ENCODE measurements at places on chromosomes 3 and 15.

DNA sequence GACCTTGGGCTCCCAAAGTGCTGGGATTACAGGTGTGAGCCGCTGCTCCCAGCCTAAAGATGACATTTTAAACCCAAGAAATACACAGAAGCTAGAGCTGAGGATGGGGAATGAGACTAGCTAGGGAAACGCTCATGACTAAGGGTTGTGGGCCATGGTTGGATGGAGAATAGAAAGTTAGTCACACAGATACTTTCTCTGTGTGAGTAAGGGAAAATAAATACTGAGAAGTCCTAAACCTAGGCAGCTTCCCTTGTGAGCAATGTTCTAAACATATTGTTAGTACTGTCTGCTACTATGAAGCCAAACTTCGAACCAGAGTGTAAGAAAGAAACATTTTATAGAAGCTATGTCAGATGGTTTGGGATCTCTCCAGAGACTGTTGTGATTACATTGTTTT, 304.8 kb upstream of the STAC start:
- peak; percentile 2 for DNase-seq

GRCh38 chr3:81581966-81582599, 179.4 kb downstream of the GBE1 start:
- peak; percentile 19 for DNase-seq

DNA sequence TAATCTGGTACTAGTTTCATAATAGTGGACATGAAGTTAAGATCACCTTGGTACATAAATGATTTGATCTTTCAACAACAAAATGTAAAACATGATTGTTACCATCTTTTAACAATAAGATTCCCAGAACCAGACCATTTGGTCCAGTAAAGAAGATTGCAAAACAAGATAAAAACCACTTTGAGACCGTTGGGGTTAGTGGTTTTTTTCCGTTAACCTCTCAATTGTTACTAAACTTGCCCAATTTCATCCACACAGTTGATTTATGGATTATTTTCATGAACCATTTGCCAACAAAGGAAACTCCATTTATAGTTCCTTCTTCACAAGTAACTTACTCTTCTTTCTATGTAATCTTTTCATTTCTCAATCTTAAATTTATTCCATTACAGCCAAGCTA, 53.8 kb downstream of the ATP8B4 start:
- no peak for DNase-seq

GRCh38 chr3:65871305-65872141, 167.2 kb downstream of the MAGI1 start:
- no peak for DNase-seq

DNA sequence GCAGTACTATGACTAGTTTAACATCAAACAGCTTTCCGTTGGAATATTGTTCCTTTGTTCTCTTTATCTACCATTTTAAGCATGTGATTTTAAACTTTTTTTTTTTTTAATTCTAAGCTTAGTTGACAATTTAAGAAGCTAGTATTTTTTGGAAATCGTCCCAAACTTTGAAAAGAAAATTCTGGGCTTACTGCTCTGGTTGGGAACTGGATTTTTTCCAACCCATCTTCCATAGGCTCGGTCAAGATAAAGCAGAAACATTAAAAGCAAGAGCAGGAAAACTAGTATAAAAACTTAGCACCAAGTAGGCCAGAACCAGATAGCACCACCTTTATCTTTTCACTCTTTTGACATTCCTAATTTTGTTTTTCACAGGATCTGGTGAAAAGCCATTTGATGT, 49.9 kb downstream of the TSC22D2 start:
- DNase-seq: no peak

DNA sequence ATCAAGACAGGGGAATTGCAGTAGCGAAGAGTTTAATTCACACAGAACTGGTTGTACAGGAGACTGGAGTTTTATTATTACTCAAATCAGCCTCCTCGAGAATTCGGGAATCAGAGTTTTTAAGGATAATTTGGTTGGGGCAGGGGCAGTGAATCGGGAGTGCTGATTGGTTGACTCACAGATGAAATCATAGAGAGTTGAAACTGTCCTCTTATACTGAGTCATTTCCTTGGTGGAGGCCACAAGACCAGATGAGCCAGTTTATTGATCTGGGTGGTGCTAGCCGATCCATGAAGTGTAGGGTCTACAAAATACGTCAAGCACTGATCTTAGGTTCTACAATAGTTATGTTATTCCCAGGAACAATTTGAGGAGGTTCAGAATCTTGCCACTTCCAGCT, 5.3 kb upstream of the ZNF770 start:
- DNase-seq: no peak

GRCh38 chr3:53269888-53270880, 14.4 kb upstream of the TKT start:
- peak; percentile 100 for DNase-seq

DNA sequence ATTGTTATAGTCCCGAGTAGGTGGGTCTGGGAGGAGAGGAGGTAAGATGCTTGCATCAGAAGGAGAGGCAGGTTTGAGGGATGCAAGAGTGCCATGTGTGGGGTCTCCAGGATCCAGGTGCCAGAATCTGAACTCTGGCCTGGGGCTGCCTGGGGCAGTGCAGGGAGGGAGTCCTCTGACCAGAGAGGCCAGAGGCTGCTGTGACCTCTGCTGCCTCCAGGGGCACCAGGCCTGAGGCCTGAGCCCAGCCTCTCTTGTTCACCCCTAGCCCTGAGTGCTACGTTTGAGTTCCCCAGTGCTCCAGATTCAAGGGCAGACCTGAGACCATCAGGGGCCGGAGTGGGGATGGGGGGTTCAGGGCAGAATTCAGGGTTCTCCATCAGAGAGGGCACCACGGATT, 7.4 kb downstream of the SLC38A3 start:
- DNase-seq: no peak

- DNase-seq: peak; percentile 83
These were observed 81.1 kb downstream of the FILIP1L start for GRCh38 chr3:100033184-100033583.

DNA sequence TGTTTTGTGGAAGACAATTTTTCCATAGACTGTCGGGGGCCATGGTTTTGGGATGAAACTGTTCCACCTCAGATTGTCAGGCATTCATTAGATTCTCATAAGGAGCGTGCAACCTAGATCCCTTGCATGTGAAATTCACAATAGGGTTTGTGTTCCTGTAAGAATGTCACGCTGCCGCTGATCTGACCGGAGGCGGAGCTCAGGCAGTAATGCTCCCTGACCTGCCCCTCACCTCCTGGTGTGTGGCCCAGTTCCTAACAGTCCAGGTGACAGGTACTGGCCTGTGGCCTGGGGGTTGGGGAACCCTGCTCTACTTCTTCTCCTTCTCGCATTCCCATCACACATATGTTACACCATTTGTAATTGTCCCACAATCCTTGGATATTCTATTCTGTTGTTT, 11.0 kb downstream of the CHRNA7 start:
- DNase-seq: no peak

GRCh38 chr15:88083811-88084760, 172.5 kb downstream of the NTRK3 start:
- no peak for DNase-seq

- no peak for DNase-seq
These were observed 3.9 kb downstream of the PRKCD start for GRCh38 chr3:53164911-53165310.

DNA sequence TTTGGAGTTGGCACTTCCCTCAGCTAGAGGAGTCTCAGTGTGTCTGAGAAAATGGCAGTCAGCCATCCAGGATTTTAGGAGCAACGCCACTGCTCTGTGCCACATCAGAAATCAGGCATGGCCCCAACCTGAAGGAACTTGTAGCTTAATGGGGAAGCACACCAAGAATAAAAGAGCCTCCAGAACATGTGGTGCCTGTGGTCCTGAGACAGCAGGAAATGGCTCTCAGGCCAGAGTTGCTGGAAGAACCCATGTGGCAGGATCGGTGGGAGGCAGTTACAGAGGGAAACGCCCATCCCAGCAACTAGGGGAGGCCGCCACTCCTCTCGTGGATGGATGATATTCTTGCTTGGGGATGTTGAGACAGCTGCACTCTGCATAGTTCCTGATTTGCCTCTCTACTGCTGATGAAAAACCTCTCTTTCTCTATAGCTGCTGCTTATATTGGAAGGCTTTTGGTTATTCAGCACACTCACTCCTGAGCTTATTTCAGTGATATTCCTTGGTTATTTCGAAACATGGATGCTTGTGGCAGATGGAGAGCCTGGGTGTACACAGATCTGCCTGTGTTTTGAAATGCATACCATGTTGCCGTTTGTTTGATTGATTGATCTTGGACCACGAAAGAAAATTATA, 52.4 kb downstream of the KLHL25 start:
- no peak for DNase-seq

DNA sequence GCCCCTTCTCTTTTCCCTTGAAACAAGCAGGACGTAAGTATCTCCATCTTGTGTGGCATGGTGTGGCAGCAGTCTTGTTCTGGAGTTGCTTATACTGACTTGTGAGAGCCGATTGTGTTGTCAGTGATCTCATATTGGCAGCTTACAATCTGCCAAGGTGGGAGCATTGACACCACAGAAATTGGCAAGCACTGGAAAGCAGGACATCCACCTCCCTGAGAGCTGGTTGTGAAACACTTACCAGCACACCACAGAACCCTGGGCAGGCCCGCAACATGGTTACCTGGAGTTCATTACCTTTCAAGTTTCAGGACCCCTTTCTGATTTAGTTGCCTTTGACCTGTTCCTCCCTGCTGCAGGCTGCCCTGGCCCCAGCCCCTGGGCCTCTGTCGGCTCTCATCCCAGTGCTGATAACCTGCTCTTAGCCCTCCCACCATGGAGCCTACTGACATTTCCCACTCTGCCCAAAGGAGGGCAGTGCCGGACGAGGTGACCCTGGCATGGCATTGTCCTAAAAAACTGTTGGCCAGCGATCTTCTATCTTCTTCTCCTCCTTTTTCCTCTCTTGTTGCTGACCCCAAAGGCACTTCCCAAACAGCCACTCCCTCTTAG, 10.6 kb upstream of the ATP2B2 start:
- no peak for DNase-seq

GRCh38 chr15:70892912-70893560, 410 bp downstream of the LRRC49 start:
- DNase-seq: peak; percentile 59

GRCh38 chr3:179460260-179460659, 9.0 kb upstream of the GNB4 start:
- DNase-seq: no peak

DNA sequence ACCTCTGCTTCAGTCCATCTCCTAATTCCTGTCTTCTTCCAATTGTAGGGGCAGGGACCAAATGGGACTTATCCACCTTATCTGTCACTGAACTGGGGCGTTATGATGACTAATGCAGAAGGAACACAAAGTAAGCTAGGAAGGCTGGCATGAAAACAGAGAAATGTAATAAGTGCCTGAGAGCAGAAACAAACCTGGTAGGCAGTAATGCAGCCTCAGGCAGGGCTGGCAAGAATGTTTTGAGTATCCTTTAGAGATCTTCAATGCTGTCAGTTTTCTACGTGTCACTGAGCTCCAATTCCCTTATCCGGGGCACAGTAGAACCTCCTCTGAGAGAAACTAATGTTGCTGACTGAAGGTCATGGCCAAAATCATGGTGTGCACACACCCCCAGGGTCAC, 246.2 kb upstream of the TBL1XR1 start:
- DNase-seq: peak; percentile 79

- no peak for DNase-seq
These were observed 70.6 kb upstream of the BHLHE40 start for GRCh38 chr3:4908433-4909156.

- DNase-seq: no peak
These were observed 37.3 kb downstream of the ZBTB38 start for GRCh38 chr3:141405591-141405990.

GRCh38 chr3:28252001-28252431, 10.6 kb downstream of the CMC1 start:
- DNase-seq: no peak

DNA sequence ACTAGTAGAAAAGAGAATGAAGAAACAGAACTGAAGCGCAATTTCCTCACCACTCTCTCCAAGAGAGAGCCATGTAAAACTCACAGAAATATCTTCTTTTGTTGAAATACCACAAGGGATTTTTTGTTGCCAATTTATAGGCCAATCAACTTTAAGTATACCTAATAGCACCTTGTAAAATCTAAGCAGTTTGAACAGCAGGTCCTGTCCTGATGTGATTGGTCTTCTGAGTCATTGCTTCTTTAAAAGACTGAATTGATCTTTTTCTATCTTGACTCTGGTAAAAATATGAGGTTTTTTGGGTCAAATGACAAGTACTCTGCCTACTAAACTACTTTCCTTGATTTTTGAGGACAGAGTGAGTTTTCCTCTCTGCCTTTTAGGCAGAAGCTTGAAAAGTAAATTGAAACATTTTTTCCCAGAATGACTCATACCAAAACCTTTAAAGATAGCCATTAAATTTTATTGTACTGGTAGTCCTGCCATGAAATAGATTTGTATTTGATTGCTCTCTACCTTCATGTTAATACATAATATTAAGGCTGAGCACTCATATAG, 343.9 kb upstream of the CBLB start:
- peak; percentile 26 for DNase-seq

DNA sequence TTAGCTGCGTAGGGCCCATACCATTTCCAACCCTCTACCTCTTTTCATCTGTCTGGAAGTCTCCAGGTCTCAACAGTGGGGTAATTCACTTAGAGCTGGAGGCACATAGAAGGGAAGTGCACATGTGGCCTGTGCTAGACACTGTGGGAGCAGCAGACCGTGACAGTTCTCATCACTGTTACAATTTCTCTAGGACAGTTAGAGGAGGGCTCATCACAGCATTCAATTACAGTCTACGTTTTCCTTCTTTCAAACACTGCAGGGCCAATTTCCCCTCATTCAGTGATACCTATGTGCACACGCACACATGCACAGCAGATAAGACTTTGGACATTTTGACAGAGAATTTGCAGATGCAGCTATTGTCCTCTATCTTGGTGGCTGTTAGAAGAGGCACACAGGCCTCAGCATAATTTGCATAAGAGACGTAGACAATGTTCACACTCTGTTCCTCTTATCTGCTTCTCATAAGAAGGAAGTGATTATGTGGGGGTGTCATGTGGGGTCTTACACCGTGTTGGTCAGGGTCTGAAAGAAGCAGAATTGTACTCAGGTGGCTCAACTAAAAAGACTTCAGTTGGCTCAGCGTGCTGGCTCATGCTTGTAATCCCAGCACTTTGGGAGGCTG, 12.6 kb upstream of the HRG start:
- no peak for DNase-seq

DNA sequence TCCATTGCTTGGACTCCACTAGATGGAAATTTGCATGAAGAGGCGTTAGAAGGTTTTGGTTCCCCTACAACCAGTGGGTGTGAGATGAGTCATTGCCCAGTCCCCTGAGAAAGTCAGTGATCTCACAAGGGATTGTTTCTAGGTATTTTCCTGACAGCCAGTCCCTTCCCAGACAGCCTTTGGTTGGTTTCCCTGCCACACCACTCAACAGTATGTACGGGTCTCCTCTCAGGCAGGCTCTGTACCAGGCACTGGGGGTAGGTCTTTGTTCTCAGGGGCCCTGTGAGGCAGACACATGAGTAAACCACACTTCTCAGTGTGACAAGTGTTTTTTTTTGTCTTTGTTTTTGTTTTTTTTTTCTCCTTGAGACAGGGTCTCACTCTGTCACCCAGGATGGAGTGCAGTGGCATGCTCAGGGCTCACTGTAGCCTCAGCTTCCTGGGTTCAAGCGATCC, 4.0 kb downstream of the LAMP3 start:
- DNase-seq: peak; percentile 86

GRCh38 chr3:140510303-140510861, 167.5 kb upstream of the TRIM42 start:
- DNase-seq: no peak
